ENCODE measurements at places on chromosomes 7 and 10. TPM values are rescaled to one million over a fixed set of nuclear protein-coding genes. Genes with fewer than 3 reads are reported as not detected.

DNA sequence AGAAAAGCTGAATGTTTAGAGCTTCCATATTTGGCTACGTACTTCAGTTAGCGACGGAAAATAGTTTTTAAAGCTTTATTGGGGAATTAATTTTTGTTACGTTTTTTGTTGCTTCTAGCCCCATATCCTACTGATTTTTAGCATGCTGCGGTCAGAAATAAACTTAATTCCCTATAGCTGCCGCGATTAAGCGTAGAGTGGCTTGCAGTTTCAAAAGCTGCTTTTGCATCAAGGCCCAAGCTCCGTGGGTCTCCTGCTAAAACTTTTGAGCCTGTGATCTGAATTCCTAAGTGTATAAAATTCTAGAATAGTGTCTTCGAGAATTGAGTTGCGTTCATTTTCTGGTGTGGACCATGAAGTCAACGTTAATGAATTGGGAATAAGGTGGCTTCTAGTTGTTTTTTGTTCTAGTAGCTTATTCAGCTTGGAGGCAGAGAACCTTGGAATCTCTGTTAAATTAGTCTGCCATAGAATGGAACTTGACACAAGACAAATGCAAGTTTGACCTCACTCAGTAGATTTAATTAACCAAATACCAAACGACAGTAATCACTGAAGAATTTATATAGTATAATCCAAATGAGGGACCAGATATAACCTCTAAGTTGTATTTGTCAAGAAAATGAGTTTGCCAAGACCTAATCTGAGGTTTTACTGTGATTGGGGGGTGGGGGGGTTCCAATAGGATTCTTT lies 977 bp downstream of the CALU start:
- peaks cover 62% of the 10 kb centered on the region for H3K4me1 ChIP-seq
- no peaks in the 10 kb centered on the region for H3K27me3 ChIP-seq
- peak overlapping the region; percentile 88 for H3K27ac ChIP-seq
- DNase-seq, result no peak
- no peaks in the 10 kb centered on the region for H3K36me3 ChIP-seq

DNA sequence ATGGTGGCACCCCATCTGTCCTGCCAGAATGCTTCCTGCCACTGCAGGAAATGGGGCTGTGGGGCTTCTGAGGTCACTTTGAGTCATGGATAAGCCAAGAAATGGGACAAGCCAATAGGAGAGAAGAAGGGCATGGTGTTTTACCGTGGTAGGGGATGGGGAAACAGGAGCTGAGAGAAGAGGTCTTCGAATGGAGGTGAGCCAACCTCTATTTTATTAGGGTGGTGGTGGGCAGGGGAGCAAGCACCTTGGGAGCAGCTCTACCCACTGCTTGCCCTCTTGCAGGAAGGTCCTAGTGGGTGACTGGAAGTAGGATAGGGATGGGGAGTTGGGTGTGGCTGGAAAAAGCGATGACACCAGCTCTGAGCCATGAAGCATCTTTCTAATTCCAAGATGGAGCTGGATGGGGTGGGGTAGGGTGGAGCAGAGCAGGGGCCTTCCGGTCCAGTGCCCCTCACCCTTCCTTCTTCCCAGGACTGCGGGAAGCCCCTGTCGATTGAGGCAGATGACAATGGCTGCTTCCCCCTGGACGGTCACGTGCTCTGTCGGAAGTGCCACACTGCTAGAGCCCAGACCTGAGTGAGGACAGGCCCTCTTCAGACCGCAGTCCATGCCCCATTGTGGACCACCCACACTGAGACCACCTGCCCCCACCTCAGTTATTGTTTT lies 9.1 kb downstream of the ZYX start:
- H3K36me3 ChIP-seq, result no peaks in the 10 kb centered on the region
- no peak for DNase-seq
- no peaks in the 10 kb centered on the region for H3K27me3 ChIP-seq
- peak overlapping the region; percentile 86 for H3K27ac ChIP-seq

DNA sequence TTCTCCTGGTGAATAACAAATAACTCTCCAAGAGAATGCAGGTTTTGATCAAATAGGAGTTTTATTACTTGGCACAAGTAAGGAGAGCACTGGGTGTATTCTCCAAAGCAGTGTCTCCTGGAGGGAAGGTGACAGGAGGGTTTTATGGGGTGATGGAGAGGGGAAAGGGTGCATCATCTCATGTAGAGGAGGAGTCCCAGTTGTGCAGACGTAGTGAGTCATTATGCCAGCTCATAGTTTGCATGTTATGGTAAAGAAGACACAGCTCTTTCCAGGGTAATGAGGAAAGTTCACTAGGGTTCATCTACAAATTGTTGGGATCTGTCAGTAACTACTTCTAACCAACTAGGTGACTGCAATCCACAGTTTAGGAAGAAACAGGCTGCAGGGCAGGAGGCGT lies 347.9 kb upstream of the MEOX2 start:
- H3K27ac ChIP-seq, result no peak overlapping the region
- H3K36me3 ChIP-seq, result no peaks in the 10 kb centered on the region
- no peaks in the 10 kb centered on the region for H3K27me3 ChIP-seq
- no peak for DNase-seq

- H3K27ac ChIP-seq, result no peak overlapping the region
- no peak for DNase-seq
- H3K4me1 ChIP-seq, result no peaks in the 10 kb centered on the region
- no peaks in the 10 kb centered on the region for H3K36me3 ChIP-seq
- H3K27me3 ChIP-seq, result no peaks in the 10 kb centered on the region
Observed at GRCh38 chr7:39022796-39023195, 45.1 kb downstream of the POU6F2 start.

DNA sequence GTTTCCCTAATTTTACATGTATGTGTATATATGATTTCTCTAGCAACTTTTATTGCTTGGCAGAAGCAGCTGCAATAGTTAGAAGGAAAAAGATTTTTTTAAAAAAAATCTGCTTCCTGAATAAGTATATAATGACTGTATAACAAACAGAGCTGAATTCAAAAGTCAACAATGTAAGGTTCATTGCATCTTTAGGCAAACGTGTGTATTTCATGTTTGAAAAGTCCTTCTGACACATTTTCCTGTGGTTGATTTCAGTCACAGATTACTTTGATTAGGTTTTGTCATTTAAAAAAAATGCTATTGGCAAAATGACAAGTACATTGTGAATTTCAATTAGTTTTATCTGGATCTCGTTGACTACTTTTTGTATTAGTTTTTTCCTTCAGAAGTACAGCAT lies 231.0 kb downstream of the CSTF2T start:
- H3K27ac ChIP-seq, result no peak overlapping the region
- H3K36me3 ChIP-seq, result no peaks in the 10 kb centered on the region
- DNase-seq, result no peak

DNA sequence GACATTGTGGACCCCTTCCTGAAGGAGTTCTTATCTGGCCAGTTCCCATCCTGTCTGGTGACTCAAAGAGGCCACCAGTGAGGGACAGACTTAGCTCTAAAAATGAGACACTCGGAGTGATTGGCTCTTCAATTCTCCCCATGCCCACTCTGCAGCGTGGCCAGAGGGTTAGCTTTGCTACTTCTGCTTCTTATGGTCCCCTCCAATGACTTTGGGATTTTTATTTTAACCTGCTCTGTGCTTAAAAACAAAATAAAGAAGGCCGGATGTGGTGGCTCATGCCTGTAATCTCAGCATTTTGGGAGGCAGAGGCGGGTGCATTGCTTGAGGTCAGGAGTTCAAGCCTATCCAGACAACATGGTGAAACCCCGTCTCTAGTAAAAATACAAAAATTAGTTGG lies 573.0 kb upstream of the AUTS2 start:
- H3K27ac ChIP-seq, result no peak overlapping the region
- H3K27me3 ChIP-seq, result no peaks in the 10 kb centered on the region
- DNase-seq, result no peak
- H3K36me3 ChIP-seq, result no peaks in the 10 kb centered on the region

- H3K36me3 ChIP-seq, result no peaks in the 10 kb centered on the region
- H3K4me1 ChIP-seq, result no peaks in the 10 kb centered on the region
- DNase-seq, result no peak
Observed at GRCh38 chr7:69402696-69403095, 195.6 kb upstream of the AUTS2 start.

GRCh38 chr10:43188702-43189101 lies 50.5 kb downstream of the CSGALNACT2 start:
- no peak overlapping the region for H3K4me3 ChIP-seq
- peaks cover 8% of the 10 kb centered on the region for H3K36me3 ChIP-seq
- no peak overlapping the region for H3K27ac ChIP-seq
- DNase-seq, result no peak

DNA sequence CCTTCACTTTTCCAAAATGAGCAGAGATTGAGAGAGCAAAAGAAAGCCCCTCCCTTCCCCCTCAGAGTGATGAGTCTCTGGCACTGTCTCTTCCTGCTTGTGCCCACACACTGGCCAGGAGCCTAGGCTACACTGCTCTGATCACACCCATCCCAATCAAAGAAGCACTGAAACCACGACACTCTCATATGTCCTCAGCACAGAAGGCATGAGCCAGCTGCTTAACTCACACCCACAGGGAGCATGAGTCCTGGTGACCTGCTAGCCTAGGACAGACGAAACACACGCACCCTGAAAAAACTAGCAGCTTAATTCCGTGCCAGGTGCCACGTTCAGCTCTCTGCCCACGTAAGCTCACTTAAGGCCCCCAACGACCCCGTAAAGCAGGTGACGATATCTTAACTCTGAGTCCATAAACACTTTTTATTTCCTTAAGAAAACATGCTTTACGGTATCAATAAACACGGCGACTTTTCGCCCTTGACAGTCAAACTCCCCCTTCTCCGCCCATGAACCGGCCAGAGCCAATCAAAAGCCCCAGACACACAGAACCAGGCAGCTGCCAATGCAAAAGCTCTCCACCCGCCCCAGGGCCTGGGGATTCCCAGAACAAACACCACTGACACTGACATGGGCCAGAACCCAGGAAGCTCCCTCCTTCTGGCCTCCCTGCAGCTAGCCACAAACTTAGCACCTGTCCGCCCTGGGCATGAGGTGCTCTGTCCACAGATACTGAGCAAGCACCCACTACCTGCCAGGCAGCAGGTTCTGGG lies 69.0 kb downstream of the TNRC18 start:
- peak overlapping the region; percentile 13 for H3K4me3 ChIP-seq
- H3K27ac ChIP-seq, result peak overlapping the region; percentile 10
- no peaks in the 10 kb centered on the region for H3K36me3 ChIP-seq
- H3K27me3 ChIP-seq, result no peaks in the 10 kb centered on the region
- H3K4me1 ChIP-seq, result peaks cover 34% of the 10 kb centered on the region

GRCh38 chr7:49174396-49174795 lies 250.0 kb downstream of the CDC14C start:
- H3K27me3 ChIP-seq, result no peaks in the 10 kb centered on the region
- no peaks in the 10 kb centered on the region for H3K36me3 ChIP-seq
- H3K4me1 ChIP-seq, result no peaks in the 10 kb centered on the region
- no peak overlapping the region for H3K27ac ChIP-seq

DNA sequence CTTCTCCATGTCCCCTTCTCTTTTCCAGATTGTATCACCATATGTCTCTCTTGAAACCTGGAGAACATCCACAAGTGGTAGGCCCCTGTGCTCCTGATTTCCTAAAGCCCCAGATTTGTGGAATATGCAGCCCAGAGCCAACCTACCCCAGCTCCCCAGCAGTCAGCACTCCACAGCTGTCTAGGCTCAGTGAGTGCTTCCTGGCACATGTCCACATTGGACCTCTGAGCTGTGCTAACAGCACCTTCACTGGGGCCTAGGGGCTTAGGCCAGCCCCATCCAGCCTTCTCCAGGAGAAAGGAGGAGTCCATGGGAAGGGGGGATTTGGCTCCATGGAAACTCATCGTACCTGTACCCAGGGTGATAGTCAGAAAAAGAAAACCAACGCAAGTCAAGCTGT lies 192.7 kb downstream of the FGFR2 start:
- no peak overlapping the region for H3K4me3 ChIP-seq
- no peaks in the 10 kb centered on the region for H3K4me1 ChIP-seq
- no peaks in the 10 kb centered on the region for H3K27me3 ChIP-seq
- no peak overlapping the region for H3K27ac ChIP-seq
- DNase-seq, result peak; percentile 25

DNA sequence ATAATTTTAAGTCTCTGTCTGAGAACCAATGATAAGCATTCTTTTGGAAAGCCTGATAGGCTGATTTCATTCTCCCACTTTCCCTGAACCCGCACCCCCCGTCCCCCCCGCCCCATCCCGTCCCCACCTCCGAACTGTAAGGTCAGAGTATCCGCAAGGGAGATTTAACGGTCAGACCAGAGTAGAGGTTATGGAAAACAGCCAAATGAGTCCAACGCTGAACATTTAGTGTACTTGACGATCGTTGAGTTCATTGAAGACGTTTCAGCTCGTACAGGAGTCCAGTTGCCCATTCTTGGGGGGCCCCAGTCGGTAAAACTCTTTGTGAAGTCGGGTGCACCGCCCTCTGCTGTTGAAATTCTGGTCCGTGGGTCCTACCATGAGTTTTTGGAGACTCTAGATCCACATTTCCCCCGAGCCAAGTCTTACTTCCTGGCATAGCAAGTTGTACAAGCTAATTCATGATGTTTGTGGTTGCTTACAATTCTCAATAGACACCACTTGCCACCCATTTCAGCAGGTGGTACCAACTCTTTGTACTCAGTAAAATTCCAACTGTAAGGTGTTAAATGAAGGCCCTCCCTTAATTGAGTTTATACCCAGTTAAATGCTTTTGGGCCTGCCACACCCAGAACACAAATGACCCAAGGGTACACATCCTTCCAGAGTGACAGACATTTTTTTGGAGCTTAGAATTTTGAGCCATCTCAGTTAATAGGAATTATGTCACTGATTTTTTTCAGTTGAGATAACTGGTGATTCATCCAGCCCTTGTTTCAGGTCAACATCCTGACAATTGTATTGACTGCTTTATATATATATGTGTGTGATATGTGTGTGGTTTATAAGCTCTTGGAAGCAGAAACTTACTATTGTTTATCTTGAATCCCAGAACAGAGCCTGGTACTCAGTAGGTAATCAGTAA lies 1.2 kb downstream of the MARCHF5 start:
- H3K36me3 ChIP-seq, result no peaks in the 10 kb centered on the region
- no peaks in the 10 kb centered on the region for H3K27me3 ChIP-seq
- peak overlapping the region; percentile 95 for H3K4me3 ChIP-seq

The CCDC186 gene
- 25.5 TPM for total RNA-seq

The MBL2 gene
- not detected for total RNA-seq

The TAS2R4 gene
- 1.5 TPM for total RNA-seq

The MSS51 gene
- 1.5 TPM for total RNA-seq
